NK-92 treated with Interleukin-12 subunit alpha and Interleukin-12 subunit beta, amount 100 ng/mL, for 24 hours (cell line): ENCODE measurements at places on chromosomes 3 and 15.

GRCh38 chr3:177994976-177995375 lies 541.3 kb upstream of the KCNMB2 start:
- no peak for DNase-seq

- DNase-seq, result no peak
Observed at GRCh38 chr3:150764566-150764965, 1.6 kb upstream of the SIAH2 start.

- DNase-seq, result no peak
Observed at GRCh38 chr3:130342821-130343661, 2.4 kb upstream of the COL6A5 start.

DNA sequence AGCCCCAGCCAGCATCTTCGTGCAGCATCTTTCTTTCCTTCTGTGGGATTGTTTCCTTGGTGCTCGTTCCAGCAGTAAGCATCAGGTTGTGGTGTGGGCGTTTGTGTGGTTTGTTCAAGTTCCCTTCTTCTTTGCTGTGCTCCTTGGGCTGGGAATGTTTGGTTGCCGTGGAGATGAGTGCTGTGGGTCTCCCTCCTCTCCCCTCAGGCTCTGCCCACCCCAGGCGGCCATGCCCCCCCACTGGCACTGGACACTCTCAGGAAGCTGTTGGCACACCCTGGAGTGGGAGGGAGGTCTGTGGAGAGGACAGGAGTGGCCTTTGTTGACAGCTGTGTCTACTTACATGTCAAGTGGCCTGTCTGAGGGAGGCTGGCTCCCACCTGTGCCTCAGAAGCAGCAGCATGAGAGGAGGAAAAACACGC lies 46.5 kb upstream of the SACM1L start:
- no peak for DNase-seq
